CD4-positive, alpha-beta T cell treated with Interleukin-4 for 1 hour (primary cell): ENCODE measurements at places on chromosomes 5 and 9.
A peak's percentile ranks its signal among the peaks of the same experiment; 100 is the strongest.

- DNase-seq: no peak
Observed at GRCh38 chr5:157086751-157087359, 22.0 kb downstream of the HAVCR2 start.

- DNase-seq: no peak
Observed at GRCh38 chr9:118635416-118635815, 733.8 kb downstream of the BRINP1 start.

DNA sequence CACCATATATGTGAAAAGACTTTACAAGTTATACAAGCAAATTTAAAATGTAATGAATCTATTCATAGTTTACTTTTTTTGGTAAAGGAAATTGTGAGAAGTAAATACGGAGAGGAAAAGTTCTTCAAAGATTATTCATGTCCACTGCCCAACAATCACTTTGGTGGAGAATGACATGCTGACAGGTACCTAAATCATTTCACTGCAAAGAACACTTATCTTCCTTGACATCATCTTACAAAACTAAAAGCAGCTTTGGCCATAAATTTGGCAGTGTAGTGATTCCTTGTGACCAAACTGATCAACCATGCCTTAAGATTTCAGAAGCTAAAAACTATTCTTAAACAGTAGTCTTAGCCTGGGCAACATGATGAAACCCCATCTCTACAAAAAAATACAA lies 42.5 kb downstream of the GOLPH3 start:
- no peak for DNase-seq

GRCh38 chr9:93826209-93826608 lies 128.9 kb downstream of the BARX1 start:
- no peak for DNase-seq

DNA sequence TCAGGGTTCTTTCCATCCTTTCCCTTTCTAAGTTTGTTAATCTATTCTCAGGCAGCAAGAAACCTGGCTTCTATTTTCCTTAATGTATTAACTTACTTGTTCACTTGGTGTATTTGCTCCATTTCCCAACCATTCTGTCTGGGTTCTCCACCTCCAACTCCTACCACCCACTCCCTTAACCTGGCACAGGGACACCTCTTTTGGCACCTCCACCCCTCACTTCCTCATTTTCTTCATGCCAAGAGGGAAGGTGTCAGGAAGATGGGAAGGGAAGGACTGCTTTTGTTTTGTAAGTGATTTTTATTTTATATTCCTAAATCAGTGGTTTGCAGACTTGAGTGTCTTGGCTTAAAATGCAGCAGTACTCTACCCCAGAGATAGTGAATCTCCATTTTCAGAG lies 166.1 kb downstream of the TRIO start:
- no peak for DNase-seq

GRCh38 chr9:89491694-89492093 lies 6.2 kb downstream of the SEMA4D start:
- DNase-seq: no peak

GRCh38 chr5:153938191-153938842 lies 100.4 kb downstream of the FAM114A2 start:
- no peak for DNase-seq

GRCh38 chr9:102974530-102974929 lies 20.6 kb upstream of the CYLC2 start:
- no peak for DNase-seq

- DNase-seq: no peak
Observed at GRCh38 chr9:88183798-88184495, 45.7 kb upstream of the SPATA31C2 start.

DNA sequence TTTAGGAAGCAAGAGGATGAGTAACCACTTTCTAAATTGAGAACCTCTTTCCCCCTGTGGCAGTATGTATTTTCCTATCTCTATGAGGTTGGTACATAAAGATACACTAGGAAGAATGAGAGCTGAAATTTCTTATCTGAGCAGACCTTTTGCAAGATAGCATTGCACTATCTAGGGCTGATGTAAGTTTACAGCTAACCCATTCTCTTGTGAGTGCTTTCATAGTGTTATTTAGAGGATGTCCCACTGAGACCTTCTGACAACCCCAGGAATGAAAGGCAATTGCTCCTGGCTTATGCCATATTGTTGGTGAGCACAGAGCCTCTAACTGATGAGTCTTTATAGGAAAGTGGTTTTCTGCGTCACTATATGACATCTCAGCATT lies 1209.3 kb upstream of the CDH6 start:
- no peak for DNase-seq

DNA sequence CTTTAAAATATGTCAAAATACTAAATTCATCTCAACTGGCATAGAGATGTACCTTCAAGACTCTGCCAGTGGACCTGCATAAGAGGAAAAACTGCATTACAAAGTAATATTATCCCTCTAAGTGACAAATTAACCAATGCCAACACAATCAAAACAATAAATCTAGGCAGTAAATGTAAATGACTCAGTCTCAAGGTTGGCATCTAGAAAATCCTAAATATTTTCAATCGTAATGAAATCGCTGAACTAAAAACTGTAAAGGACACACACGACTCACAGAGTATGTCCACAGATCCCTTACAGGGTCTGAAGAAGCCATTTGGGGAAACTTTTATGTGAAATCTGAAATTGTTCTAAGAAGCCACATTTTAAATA lies 31.2 kb downstream of the ERMP1 start:
- DNase-seq: no peak

GRCh38 chr5:134440201-134440755 lies 28.6 kb upstream of the CDKN2AIPNL start:
- no peak for DNase-seq

DNA sequence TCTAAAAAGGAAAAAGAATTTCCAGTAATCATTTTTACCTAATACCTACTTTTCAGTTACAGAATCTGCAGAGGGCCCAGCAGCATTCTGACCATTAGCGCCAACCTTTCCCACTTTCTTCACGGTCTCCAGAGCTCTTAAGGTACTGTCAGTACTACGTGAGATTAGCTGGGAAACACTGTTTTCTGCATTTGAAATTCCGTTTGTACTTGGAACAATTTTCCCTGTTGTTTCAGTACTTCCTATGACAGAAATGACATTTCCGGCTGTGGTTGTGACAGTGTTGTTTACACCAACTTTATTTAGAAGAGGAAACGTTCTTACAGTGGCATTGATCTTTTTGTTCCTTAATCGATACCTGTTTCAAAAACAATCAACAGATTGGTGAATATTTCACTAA lies 36.9 kb upstream of the PDCL start:
- DNase-seq: no peak

DNA sequence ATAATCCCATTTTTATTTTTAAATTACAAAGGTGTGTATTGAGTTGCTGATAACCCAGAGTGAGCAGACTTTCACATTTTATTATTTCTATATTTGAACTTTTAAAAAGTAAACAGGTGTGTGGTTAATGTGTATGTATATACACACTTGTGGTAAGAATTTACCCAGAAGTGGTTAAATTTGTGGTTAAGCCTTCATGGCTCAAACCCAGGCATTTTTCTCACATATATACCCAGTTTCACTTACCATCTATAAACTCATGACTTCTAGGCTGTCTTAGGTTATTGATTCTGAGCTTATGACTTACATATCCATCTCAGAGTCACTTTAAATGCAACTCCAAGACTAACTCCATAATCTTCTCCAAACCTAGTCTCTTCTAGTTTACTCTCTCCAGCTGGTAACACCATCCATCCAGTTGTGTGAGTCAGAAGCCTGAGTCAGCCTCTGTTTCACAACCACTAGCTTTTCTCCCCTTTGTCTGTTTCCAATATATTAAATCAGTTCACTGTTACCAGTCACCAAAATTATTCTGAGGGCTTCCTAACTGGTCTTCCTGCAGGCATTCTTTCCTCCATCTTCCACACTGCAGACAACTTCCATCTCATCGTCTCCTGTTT lies 20.2 kb downstream of the ZBED3 start:
- DNase-seq: no peak

DNA sequence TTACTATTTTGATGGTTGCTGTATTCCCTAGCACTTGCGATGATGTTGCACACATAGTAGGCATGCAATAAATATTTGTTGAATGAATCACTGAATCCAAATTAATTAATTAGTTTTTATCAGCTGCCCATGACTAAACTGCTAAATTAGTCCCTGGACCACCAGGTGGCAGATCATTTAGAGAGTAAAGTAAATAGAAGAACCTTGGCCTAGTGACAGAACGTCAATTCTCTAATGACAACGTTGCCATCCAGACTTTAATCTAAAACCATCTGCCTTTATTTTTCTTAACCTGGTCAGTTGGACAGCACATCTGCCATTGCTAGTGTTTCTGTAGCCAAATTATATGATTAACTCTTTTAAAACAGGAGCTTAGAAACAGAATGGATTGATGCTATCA lies 457.5 kb downstream of the KIF4B start:
- DNase-seq: no peak

GRCh38 chr9:27453860-27454553 lies 70.1 kb upstream of the IFNK start:
- DNase-seq: no peak

DNA sequence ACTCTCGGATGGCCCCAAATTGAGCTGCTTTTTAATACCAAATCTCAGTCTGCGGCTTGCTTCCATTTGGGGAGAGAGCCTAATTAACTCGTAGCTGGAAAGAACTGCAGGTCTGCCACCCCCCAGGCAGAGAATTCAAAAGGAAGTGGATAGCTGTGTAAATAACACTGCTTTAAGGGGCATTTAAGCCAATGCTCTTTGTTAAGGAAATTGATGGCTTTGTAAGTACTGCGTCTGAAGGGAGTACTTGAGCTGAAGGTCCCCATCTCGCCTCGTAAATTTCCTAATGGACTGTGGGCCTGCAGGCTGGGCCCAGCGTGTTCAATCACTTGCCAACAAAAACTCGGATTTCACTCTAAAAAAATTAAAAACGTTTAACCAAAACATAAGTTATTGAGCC lies 132.7 kb downstream of the PAPPA start:
- no peak for DNase-seq

DNA sequence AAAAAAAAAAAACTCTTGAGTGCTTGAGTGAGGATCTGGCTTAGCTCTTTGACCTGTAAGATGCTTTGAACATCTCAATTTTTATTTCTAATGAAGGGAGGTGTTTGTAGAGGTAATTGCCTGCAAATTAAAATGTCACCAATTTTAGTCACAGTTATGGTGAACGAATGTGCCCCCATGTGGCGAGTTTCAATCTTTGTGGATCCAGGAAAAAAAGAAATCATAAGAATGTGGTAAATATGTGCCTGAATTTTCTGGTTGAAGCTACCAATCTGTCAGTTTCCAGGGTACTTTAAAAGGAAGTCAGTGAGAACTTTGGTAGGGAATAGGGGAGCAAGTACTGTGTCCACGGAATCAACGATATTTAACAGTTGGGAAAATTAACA lies 1772.4 kb upstream of the CDH9 start:
- DNase-seq: no peak

GRCh38 chr9:33416996-33417395 lies 14.6 kb upstream of the AQP7 start:
- peak; percentile 19 for DNase-seq

DNA sequence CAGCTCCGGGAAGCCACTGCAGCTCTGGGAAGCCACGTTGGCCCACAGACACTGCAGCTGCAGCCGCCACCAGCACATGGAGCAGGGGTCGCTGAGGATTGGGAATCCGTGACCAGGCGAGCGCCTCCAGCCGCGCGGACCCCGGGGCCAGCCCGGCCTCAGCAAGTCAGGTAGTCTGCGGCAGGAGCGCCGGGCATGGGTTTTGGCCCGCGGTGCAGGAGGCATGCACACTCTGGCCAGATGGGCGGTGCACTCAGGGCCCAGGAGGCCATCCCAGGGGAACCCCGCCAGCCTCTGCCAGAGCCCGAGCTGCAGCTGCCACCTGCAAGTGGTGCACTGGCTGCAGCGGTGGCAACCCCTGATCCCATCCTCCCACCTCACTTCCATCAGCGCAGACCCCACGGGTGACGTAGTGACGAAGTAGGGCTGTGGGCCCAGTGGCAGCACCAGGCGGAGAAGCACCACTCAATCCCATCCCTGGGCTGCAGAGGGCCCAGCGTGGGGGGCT lies 368.3 kb upstream of the SPATA31A5 start:
- DNase-seq: no peak

GRCh38 chr9:121115466-121115865 lies 40.7 kb downstream of the CNTRL start:
- DNase-seq: no peak

- no peak for DNase-seq
Observed at GRCh38 chr9:35179347-35180280, 17.8 kb downstream of the UNC13B start.

- no peak for DNase-seq
Observed at GRCh38 chr9:92100237-92100911, 14.8 kb downstream of the SPTLC1 start.

DNA sequence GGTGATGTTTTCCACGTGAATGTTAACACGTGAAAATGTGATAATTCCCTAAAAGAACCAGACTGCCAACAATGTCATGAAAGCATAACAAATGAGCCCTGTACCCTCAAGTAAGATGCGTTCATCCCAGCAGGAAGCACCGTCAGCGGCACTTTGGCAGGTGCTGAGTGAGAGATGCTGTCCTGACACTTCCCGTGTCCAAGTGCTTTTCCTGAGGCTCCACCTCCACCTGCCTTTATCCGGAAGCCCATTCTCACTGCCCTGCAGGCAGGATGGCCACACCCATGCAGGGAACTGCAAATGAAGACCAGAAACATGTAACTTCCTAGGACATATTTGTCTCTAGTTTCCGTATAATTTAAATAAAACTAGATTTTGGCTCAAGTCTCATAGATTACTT lies 238.0 kb upstream of the IRX2 start:
- DNase-seq: no peak

DNA sequence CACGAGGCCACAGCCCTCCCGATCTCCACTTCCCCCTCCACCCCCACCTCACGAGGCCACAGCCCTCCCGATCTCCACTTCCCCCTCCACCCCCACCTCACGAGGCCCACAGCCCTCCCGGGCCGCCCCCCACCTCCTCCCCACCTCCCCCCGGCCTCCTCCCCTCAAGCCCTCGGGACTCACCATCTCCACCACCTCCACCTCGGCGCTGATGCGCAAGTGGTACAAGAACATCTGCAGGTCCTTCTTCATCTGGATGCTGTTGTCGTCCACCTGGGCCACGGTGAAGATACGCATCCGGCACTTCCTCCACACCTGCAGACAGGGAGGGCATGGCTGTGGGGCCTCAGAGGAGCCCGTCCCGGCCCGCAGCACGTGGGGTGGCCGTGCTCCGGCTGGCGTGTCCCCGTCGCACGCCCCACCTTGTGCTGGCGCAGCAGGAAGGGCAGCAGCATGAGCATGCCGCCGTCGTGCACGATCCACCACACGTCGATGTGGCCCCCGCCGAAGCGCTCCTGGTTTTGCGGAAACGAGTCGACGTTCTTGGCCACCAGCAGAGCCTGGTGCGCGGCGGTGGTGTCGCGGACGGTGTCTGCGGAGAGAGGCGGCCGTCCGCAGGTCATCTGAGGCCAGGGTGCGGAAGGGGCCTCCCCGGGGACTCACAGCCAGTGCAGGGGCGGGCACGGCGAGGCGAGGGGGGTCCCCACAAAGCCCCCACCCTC lies 48.0 kb downstream of the SLC12A7 start:
- DNase-seq: no peak

DNA sequence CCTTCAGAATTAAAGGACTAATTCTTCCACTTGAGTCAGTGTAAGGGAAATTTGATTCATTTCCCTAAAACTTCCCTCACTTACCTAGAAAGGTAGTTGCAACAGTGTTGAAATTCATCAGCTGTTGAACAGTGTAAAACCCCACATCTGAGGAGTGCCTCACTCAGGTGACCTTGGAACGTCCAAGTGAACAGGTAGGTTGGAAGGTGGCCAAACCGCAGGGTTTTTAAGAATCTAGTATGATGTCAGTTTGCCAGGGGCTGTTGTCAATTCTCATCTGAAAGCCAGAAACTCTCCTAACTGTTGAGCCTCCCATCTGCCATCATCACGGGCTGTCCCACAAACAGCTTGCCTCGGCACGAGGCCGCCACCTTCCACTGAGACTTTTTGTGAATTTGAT lies 105.7 kb downstream of the TMEM174 start:
- no peak for DNase-seq
